ENCODE measurements at places on chromosomes 1 and 21.
A peak's percentile ranks its signal among the peaks of the same experiment; 100 is the strongest.

DNA sequence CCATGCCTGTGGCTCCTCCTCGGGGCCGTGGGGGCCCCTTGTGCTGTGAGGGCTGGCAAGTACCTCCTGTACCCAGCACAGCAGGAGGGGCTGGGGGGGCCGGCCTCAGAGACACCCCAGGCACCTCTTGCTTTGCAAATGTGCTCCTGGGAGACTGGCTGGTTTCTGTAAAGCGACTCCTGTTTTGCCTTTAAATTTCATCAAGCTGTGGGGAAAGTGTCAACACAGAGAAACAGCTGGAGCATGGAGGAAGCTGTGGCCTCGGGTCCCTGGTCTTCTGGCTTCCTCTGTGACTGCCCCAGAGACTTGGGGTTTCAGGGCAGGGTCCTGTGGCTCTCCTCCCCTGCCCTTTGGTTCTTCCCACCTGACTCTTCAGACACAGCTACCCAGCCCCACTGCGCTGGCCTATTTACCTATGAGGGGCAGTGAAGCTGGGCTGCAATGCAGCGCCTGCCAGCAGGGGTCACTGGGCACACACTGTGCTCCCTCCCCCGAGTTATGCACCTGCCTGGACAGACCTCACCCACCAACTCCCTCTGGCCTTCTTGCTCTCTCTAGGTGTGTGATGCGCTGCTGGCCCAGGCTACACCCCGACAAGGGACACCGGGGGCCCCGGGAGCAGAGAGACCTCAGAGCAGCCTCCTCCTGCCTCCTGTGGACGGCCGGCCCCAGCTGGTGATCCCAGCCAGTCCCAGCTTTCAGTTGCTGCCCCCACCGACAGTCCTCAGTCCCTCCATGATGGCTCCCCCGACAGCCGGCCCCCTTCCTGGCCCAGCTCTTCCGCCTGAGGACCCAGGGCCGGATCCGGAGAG is 17.6 kb upstream of the PEX10 start:
- no peak for DNase-seq

- DNase-seq: no peak
These were observed 12.4 kb downstream of the C8B start for GRCh38 chr1:56953386-56953785.

DNA sequence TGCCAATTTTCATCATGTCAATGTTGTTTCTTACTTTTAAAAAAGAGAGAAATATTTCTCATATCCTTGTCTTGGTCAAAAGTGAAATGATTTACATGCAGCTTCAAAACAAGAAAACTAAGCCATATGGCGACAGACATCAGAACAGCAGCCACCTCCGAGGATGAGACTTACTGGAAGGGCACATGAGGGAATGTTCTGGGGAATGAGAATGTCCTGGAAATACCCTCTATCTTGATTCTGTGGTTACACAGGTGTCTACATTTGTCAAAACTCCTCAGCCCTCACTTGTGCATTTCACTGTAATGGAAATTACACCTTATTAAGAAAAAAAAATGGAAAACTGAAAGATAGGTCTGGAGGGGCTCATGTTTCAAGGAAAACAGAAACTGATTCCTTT is 14.2 kb upstream of the ECE1 start:
- no peak for DNase-seq

GRCh38 chr1:180862305-180862704 is 50.4 kb upstream of the KIAA1614 start:
- no peak for DNase-seq

DNA sequence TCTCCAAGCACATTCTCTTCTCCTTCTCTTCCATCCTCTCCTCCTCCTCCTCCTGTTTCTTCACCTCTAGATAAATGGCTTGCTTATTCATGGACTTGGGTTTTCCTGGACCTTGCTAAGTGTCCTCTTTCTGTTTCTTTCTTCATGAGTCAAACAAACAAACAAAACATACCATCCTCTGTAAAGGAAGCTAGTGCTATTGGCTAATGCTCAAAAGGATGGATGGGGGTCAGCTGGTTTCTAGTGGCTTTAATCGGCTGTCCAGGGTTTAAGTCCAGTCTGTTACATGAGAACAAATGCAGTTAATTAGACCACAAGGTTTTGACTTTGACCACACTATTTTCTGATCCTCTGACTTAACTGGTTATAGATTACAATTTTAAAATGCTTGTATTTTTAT is 83.8 kb upstream of the TSPAN2 start:
- DNase-seq: no peak

DNA sequence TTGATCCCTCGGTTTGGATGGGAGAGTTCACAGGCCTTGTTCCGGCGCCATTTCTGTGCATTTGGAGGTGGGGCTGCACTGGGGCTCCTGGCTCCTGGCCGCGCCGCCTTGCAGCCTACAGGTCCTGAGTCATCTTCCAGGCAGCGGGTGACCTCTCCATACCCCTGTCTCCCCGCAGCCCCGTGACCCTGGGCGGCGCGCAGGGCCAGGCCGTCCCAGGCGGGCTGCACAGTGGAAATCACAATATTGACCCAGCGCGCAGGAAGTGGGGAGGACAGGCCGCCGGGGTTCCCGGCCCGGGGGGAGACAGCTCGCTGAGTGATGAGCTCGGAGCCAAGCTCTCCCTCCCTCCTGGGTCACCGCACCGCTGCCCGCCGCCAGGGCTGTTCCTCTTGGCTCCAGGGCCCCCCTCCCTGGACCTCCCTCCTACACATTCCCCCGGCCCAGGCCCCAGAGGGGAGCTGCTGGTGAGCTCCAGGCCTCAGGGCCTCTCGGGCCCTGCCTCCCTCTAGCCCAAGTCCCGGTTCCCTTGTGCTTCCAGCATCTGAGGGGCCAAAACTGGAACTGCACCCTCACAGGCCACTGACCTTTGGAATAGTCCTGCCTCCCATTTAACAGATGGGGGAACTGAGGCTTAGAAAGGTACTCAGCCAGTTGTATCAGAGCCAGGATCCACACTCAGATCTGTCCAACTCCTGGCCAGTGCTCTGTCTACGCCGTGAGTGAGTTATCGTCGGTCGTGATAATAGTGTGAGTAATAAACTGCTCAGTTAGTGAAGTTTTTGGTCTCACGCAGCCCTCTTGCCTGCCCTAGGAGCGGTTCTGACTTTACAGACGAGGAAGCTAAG is 142.9 kb upstream of the WNT4 start:
- DNase-seq: no peak

DNA sequence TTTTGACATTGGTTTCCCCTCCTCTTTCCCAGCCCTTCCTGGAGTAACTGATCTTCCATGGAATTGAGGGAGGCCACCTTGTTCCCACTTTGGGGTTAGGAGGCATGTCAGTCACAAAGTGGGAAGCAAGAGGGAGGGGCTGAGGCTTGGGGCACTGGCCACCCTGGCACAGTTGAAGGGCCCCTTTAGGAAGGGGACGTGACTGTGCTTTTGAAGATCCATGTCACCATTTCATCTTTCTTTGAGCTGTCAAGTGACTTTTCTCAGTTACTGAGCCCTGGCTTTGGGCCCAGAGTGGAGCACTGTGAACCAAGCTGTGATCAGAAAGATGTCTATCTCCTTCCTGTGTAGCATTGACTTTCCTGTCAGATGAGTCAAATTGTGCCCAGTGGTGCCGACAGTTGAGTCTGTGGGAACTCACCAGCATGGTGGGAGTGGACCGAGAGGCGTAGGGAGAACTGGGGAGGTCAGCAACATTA is 38.5 kb upstream of the TDRD10 start:
- no peak for DNase-seq

GRCh38 chr1:204072931-204073836 is at the start of gene SOX13:
TSS of gene SOX13 (plus strand) at chr1:204073115. CDS start at chr1:204112916, 39,801 bp downstream.
- peak; percentile 59 for DNase-seq

DNA sequence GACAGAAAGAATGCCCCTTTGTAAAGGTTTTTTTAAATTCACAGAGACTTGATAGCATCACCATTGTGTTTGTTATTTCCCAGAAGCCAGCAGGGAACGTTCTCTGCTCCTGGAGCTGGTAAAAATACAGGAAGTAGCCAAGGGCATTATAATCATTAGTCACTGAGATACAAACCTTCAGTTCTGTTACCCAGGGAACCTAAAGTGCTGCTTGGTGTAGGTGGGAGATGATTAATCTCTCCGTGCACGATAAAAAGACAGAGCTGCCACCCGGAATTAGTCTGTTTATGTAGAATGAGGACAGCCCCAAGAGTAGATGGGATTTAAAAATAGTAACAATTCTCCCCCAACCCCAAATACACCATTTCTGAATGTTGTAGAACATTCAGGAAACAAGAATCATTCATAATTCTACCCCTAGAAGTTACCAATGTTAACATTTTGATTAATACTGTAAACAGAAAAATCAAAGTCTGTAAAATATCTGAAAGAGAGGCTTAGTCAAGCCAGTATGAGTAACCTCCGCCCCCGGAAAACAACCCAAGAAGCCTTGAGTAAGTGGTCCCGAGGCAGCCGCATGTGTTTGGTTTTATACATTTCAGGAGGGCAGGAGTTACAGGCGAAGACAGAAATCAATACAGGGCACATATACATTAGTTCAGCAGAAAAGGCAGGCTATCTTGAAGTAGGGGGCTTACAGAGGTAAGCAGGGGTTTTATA is 45.3 kb upstream of the CTBS start:
- no peak for DNase-seq

- no peak for DNase-seq
These were observed 135.9 kb downstream of the ACBD6 start for GRCh38 chr1:180366371-180367068.

GRCh38 chr1:165439330-165439729 is 5.6 kb downstream of the RXRG start:
- DNase-seq: no peak

- no peak for DNase-seq
These were observed 30.3 kb upstream of the ECE1 start for GRCh38 chr1:21320410-21321108.

GRCh38 chr1:202698276-202698675 is 12.0 kb downstream of the SYT2 start:
- DNase-seq: no peak

DNA sequence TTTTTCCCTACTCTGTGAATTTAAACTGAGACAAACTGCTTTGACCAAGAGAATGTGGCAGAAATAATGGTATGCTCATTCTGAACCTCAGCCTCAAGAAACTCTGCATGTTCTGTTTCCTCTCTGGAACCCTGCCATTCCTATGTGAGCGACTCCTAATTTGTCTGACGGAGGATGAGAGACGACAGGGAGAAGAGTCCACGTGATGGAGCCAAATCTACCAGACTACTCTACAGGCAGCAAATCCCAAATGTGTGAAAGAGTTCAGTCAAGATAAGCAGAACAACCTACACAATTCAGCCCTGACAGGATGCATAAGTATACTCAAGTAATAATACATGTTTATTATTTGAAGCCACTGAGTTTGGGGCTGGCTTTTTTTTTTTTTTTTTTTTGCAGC is 153.5 kb downstream of the DPYD start:
- no peak for DNase-seq

DNA sequence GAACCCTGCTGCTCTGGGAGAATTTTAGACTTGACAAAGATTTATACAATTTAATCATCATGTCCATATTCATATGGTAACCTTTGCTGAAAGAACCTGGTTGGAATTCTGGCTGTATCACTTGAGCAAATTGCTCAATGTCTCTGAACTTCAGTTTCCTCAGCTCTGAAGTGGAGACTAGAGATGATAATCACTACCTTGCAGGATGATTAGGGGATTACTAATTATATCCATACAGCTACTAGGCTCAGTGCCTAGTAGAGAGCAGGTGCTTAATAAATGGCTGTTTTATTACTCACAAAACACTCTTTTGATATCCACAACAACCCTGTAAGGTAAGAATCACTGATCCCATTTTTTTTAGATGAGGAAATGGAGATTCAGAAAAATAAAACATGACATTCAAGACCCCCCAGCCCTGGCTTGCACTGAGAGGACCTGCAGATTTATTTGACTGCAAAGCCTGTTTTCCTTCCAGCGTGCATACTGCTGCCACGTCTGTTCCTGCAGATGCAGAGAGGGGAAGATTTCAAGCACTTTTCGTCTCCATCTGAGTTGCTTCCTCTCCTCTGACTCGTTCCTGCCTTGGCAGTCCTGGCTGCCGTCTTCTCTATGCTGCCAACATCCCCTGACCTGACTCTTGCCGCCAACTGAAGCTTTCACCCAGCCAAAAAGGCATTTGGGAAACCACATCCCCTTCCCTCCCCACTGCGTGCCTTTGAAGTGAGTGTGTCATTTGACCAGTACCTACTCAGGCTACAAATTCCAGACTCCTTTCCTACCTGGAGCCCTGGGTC is 203.0 kb downstream of the PLPP3 start:
- DNase-seq: no peak

DNA sequence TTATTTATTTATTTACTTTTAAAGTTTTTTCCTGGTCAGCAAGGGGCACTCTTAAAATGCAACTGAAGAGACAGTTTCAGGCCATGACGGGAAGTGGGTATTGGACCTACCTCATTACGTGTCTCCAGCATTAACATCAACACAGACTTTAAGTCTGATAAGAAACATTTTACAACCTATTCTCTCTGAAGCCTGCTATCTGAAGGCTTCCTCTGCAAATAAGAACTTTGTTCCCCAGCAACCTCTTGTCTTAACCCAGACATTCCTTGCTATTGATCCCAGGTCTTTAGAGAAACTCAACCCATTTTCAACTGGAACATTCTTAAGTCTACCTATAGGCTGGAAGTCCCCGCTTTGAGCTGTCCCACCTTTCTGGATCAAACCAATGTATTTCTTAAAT is 258.3 kb upstream of the TMPRSS15 start:
- DNase-seq: no peak

- no peak for DNase-seq
These were observed 76.5 kb upstream of the TSPAN2 start for GRCh38 chr1:115165776-115166175.

- DNase-seq: no peak
These were observed at the start of gene SHISAL2A for GRCh38 chr1:52632732-52633290. TSS of gene SHISAL2A (plus strand) at chr1:52633168. CDS start at chr1:52633494, 326 bp downstream.

DNA sequence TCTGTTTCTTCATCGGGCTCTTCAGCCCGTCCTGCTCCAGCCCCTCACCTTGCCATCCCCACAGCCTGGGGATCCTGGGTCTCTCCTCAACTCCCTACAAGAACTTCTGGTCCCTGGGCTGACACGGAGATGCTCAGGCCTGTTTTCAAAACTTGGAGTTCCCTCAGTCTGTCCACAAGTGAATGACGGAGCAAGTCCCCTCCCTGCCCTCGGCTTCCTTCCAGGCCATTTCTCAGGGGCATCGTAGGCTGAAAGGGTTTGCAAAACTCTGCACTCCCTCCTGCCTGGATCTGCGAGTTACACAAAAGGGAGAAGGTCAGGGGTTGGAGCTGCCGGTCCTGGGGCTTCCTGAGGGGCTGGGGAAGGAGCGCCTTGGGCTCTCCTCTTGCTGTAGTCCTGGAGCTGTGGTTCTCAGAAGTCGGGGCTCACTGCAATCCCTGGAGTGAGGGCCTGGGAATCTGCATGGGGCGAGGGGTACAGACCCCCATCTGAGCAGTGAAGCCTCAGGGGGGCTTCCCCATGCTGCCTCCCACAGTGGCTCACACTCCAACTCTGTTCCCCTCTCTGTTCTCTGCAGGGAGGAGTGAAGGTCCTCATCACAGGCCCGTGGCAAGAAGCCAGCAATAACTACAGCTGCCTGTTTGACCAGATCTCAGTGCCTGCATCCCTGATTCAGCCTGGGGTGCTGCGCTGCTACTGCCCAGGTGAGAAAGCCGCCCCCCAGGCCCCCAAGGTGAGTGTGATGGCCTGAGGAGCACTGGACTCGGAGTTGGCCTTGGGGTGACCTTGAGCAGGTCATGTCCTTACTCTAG is 100.6 kb upstream of the VAMP3 start:
- no peak for DNase-seq

Data from NCI-H526 treated with DMSO at 0.1 percent for 48 hours (cell line).